Trophoblast cell (in vitro differentiated cells and primary cell): ENCODE measurements at places on chromosomes 4 and X.
A peak's percentile ranks its signal among the peaks of the same experiment; 100 is the strongest.

DNA sequence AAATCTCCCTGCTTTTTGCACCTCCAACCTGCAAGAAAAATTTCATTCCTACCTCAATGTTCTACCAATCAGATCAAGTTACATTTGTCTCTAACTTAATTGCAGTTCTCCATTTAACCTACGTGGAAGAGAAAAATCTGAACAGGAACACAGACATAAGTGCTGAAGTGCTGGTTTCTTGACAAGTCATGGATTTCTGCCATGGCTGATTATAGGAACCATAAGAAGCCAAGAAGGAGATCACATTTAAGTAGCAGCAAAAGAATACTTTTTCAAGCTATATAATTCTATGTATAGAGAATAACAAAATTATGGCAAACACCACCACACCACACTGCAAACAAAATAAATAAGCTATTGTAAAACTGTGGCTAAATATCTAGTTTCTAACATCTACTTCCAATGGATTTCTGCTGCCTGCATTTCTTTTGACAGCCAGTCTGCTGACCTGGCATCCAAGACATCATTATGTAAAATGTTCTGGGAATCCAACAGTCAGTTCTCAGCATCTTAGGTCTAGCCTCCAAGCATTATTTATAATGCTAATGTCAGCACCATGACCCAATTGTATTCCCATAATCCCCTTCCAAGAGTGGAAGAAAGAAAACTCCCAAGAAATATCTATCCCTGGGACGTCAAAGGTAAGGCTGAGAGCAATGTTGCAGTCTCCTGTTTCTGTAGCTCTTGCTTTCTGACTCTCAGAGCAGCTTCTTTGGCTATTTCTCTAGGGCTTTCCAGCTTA lies 50.8 kb upstream of the GAB1 start:
- no peak for DNase-seq

DNA sequence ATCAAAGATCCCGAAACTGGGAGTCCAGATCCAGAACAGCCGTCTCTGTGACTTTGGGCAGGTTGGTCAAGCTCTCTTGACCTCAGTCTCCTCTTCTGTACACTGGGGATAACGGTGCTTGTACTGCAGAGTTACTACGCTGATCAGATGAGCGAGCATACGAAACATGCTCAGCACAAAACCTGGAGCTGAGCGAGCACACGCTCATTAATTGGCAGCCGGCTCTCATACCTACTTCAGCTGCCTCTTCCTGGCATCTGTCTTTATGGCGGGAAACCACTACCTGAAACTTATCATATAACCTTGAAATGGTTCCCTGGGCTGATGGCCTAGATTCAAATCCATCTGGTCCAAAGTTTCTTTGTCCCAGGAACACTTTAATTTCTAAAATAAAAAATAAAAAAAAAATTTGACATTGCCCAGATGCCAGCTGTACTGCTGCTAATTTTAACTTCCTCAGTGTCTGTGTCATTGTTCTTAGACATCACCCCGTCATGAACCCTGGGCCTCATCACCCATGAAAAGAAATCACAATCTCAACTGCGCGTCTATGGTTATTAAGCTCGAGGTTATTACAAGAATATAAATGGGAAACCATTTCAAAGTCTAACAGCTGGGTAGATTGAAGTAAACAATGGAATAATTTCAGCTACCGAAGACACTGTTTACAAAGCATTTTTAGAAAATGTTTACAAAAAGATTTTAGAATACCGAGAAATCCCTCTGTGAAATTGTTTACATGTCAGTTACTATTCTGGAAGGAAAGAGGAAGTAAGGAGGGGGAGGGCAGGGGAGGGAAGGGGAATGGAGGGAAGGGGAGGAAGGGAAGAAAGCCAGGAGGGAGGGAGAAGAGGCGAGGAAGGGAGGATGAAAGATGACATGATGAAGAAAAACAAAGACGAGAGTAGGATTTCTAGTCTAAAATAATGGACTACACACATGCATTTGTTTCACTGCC lies 49.0 kb downstream of the CRMP1 start:
- DNase-seq = no peak

DNA sequence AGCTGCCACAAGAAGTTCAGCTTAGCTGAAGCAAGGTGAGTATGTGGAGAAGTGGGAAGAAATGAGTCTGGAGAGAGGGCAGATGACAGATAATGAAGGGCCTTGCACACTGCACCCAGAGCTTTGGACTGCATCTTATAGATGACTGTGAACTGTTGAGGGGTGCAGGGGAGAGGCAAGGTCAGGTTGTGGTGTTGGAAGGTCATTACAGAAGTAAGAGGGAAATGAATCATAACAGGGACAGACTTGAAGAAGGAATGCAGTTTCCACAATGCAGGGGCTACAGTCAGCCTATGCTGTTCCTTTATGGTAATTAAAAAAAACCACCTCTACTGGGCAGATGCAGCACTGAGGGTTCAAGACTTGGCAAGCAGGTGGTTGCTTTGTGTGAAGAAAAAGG lies 4.8 kb upstream of the IGFBP7 start:
- no peak for DNase-seq

DNA sequence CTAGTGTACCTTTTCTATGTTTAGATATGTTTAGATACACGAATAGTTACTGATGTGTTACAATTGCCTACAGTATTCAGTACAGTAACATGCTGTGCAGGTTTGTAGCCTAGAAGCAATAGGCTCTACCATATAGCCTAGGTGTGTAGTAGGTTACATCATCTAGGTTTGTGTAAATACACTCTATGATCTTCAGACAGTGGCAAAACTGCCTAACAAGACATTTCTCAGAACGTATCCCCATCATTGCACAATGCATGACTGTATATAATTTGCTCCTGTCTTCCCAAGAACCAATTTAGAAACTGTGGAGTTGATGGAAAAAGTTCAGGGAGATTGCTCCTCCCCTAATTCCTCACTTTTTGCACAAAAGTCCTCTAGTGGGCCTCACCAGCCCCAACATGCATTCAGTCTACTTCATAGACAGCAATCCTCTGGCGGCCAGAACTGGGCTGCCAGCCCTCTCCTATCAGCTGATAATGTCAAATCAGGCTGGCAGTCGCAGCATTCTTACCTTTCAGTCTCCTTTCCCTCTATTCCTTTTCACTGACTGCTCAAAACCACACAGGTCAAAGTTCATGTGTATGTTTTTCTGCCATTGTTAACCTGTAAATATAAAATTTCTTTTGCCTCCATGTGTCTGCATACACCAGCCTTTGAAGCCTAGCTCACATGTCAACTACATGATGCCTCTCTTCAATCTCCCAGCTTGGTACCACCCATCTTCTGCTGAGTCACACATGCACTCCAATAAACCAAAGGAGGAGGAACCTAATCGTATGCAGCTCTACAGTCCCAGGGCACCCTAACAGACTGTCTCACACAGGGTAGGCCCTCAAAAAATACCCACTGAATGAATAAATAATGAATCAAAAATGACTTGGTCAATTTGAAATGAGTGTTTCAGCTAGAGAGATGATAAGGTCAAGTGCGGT lies 32.0 kb downstream of the BCLAF3 start:
- no peak for DNase-seq

- DNase-seq = no peak
Observed at GRCh38 chrX:84865113-84865512, 138.6 kb upstream of the APOOL start.

GRCh38 chrX:147646949-147647723 lies 264.6 kb upstream of the FMR1 start:
- DNase-seq = no peak

- DNase-seq = no peak
Observed at GRCh38 chrX:106927023-106927422, 6.8 kb downstream of the CLDN2 start.

GRCh38 chrX:26026179-26026578 lies 112.0 kb upstream of the MAGEB18 start:
- no peak for DNase-seq

GRCh38 chr4:124097447-124097846 lies 615.1 kb downstream of the ANKRD50 start:
- no peak for DNase-seq

GRCh38 chrX:12308420-12308819 lies 170.1 kb downstream of the FRMPD4 start:
- no peak for DNase-seq

GRCh38 chrX:54042609-54043021 lies 1.7 kb downstream of the PHF8 start:
- peak; percentile 51 for DNase-seq

GRCh38 chrX:85561231-85561630 lies 181.8 kb upstream of the POF1B start:
- no peak for DNase-seq

- DNase-seq = no peak
Observed at GRCh38 chr4:39045827-39046221, 13.6 kb upstream of the TMEM156 start.

DNA sequence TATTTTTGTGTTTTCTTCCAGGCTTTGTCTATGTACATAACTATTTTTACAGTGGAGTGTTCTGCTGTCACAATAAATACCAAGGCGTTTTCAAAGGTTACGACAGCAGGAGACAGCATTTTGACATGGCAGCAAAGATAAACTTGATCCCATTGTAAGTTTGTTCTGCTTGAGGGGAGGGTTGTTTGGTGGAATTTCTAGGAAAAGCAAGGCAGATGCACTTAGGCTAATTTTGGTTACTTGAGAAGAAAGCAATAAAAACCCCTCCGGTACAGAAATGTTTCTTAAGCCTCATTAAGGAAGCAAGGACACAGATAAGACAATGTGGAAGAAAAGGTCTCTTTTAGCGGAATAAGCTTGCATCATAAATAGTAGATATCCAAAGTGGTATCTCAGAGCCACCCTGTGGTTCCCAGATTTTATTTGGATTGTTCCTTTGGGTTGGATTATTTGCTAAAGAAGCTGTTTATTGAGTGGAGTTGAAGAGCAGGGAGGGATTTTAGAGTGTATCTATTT lies 54.3 kb downstream of the CLCN5 start:
- no peak for DNase-seq

DNA sequence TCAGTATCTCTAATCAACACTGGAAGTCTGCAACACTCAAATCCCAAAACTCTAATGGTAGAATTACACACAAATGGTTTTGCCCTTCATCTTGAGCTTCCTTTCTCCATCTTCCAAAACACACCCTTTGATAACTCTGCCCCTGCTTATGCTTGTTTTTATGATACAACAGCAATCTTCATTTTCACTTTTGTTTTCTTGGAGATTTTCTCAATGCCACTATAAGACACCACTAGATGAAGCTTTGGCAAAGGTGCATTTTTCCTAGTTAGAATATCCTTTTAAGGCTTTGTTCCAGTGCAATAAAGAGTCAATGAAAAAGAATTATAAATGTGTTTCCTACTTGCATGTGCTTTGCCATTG lies 472.4 kb upstream of the NWD2 start:
- DNase-seq = no peak
